ENCODE measurements at places on chromosomes 3 and 15.

DNA sequence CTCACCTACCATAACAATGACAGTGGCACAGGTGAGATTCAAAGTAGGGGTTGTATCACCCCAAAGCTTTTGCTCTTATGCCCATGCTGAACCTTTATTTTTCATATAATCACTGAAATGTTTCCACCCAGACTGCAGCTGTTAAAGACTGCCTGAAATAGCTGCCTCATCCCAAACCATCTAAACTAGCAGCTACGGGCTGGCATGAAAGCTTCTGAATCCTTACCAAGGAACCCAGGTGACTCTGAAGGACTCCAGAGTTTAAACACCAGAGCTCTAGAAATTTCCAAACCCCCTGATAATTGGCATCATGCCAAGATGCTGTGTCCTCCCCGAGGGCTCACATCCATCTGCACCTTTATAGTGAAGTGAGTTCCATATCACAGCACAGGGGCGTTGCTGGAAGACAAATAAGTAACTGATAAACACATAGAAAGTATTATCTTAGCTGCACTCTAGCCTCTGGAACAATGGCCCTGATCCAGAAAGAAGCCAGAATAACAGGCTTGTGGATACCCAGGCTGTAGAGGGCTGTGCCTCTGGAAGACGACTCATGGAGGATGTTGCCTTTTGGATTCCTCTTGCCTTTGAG, 238.9 kb downstream of the CADPS start:
- no peak for DNase-seq

- no peak for DNase-seq
These were observed 610.0 kb downstream of the FOXP1 start for GRCh38 chr3:70973558-70973957.

GRCh38 chr3:39513791-39514369, 46.4 kb downstream of the MOBP start:
- no peak for DNase-seq

- DNase-seq = no peak
These were observed 20.9 kb downstream of the ALDH1L1 start for GRCh38 chr3:126159476-126159875.

GRCh38 chr15:36178303-36178633, 401.2 kb upstream of the CDIN1 start:
- no peak for DNase-seq

GRCh38 chr3:69032142-69032541, 18.7 kb upstream of the EOGT start:
- DNase-seq = no peak

GRCh38 chr15:74543583-74543982, 2.6 kb downstream of the ARID3B start:
- peak; percentile 13 for DNase-seq

DNA sequence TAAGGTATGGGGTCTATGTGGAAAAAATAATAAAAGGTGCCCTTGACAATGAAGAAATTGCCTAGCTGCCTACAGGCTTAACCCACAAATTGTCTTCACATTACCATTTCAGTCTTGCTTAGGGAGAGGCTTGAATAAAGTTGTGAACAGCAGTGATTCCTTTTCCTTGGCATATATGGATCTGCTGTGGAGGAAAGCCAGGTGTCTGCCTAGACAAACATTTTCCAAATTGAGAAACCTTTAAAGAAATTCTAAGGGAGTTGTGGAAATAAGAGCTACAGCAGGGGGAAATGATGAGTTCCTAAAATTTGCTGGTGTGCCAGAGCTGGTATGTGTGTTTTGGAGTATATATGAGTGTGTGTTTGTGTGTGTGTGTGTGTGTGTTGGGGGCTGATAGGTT, 452.1 kb downstream of the NTRK3 start:
- no peak for DNase-seq

GRCh38 chr3:61612211-61613194, 51.1 kb downstream of the PTPRG start:
- DNase-seq = no peak

Measured in activated naive CD8-positive, alpha-beta T cell treated with anti-CD3 and anti-CD28 coated beads, Interleukin-2, amount 50 U/mL, for 24 hours (primary cell).